ENCODE measurements at places on chromosomes 12 and 14. TPM values are rescaled to one million over a fixed set of nuclear protein-coding genes. Genes with fewer than 3 reads are reported as not detected.

The TMEM253 gene
- total RNA-seq = not detected

The OTX2 gene
- 2.5 TPM for total RNA-seq

The ITPK1 gene
- 24.7 TPM for total RNA-seq

DNA sequence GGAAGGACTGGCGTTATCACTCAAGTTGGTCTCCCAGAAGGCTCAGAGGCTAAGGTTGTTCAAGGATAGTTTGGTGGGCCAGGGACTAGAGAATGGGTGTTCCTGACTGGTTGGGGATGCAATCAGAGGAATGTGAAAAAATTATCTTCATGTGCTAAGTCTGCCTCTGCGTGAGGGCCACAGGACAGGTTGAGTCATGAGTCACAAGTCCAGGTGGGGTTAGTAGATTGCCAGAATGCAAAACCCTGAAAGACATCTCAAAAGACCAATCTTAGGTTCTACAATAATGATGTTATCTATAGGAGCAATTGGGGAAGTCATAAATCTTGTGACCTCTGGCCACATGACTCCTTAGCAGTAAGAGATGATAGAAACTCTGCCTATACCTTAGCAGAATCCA lies 220.1 kb upstream of the EEA1 start:
- no peak for DNase-seq

DNA sequence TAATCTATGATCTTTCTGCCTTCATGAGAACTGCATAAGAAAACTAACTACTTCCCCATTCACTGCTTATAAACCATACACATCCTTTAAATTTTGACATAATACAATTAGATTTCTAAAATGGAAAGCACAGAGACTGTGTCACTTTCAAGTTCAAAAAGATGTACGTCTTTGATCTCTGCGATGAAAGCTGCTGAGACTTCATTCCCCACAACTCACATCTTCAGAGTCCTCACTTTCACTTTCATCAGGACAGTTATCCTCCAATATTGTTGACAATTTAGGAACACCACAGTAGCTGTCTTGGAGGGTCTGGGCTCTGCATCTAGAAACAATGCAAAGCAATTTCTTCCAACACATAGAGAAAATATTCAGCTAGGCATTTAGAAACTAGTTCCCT lies 47.9 kb upstream of the KCNC2 start:
- DNase-seq = no peak

- no peak for DNase-seq
Observed at GRCh38 chr14:68162887-68163286, 343.3 kb downstream of the RAD51B start.

GRCh38 chr14:38989922-38990546 lies 113.0 kb downstream of the SEC23A start:
- DNase-seq = peak; percentile 13

DNA sequence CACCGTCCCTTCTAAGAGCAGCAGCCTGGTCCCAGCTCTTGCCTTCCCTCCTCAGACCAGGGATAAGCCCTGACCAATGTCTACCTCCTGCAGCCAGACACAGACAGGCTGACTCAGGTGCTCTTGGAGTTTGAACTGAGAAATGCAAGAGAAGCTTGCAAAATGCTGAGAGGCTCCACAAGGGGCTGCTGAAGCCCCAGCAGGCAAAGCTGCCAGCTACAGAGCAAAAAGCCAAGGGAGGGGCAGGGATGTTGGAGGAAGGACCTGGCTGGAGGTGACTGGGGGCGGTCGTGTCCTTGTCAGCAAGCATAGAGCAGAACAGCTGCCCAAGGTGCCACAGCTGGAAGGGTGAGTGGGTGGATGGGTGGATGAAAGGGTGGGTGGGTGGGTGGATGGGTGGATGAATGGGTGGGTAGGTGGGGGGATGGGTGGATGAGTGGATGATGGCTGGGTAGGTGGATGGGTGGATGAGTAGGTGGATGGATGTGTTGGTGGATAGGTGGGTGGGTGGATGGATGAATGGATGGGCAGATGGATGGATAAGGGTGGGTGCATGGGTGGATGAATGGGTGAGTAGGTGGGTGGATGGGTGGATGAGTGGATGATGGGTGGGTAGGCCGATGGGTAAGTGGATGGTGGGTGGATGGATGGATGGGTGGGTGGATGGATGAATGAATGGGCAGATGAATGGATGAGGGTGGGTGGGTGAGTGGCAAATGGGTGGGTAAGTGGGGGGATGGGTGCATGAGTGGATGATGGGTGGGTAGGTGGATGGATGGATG lies 4.0 kb upstream of the INF2 start:
- no peak for DNase-seq

- DNase-seq = no peak
Observed at GRCh38 chr14:67729072-67729885, 27.6 kb downstream of the RDH12 start.

- DNase-seq = no peak
Observed at GRCh38 chr12:65082406-65082805, 38.7 kb downstream of the WIF1 start.
